ENCODE measurements at places on chromosomes 12 and 14.
A peak's percentile ranks its signal among the peaks of the same experiment; 100 is the strongest.

- DNase-seq, result no peak
Observed at GRCh38 chr12:9636150-9636850, 28.6 kb upstream of the KLRB1 start.

DNA sequence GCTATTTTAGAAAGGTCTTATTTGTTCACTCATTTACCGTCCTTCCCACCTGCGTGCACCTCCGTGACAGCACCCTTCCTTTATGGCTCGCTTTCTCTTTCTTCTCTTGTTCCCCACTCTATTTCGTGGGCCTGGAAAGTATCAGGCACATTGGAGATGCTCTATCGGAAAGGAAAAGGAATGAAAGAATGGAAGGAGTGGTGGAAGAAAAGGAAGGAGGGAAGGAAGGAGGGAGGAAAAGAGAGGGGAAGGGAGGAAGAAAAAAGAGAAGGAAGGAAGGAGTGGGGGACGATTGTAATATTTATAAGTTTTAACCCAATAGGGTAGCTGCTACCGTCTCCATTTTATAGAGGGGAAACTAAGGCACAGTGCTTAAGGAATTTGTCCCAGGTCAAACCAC is 363.4 kb downstream of the CACNA1C start:
- DNase-seq, result no peak

DNA sequence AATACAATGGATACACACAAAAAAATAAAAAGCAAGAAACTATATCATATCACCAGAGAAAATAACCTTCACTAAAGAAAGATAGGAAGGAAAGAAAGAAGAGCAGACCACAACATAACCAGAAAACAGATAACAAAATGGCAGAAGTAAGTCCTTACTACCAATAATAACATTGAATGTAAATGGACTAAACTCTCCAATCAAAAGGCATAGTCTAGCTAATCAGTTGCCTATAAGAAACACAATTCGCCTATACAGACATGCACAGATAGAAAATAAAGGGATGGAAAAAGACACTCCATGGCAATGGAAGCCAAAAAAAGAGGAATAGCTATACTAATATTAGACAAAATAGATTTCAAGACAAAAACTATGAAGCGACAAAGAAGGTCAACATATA is 8.9 kb upstream of the TAS2R30 start:
- no peak for DNase-seq

- DNase-seq, result peak; percentile 65
Observed at GRCh38 chr12:76784600-76785051, 20.7 kb downstream of the ZDHHC17 start.

GRCh38 chr12:31578632-31579031 is 12.3 kb downstream of the DENND5B start:
- DNase-seq, result no peak

- DNase-seq, result no peak
Observed at GRCh38 chr14:20772650-20773049, 4.4 kb downstream of the EDDM3B start.

DNA sequence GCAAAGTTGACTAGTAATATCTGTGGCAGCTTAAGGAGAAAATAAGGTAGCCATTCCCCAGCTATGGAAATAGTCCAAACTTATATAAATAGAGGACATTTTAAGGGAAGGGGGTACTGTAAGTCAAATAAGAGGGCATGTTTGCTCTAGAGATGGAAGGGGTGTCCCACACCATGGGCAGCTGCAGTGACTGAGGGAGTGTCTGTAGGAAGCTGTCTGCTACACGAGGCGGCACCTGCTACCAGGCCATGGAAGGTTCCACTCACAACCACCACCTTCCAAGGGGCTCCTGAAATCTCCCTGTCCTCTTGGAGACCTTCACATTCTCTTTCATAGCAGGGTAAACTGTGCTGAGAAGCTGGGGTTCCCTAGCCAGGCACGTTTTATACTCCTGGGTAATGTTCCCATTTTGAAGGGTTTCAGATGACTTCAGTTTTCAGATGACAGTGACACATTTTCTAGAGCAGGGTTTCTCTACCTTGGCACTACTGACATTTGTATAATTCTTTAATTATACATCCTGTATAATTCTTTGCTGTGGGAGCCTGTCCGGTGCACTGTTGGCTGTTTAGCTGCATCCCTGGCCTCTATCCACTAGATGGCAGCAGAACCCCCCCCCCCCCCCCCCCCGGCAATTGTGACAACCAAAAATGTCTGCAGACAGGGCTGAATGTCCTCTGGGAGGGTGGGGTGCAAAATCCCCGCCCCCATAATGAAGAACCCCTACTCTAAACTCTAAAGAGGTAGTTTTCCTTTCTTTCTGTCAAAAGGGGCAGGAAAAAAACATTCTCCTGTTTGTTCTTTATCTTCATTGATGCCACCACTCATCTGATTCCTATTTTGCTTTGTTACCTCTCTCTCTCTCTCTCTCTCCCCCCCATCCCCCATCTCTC is 11.6 kb upstream of the SMCO2 start:
- DNase-seq, result peak; percentile 10

- no peak for DNase-seq
Observed at GRCh38 chr14:95011445-95012006, 145.8 kb downstream of the DICER1 start.

GRCh38 chr12:53994264-53995001 is 5.5 kb upstream of the HOXC9 start:
- DNase-seq, result no peak

GRCh38 chr12:64103825-64104740 is 118.0 kb downstream of the KICS2 start:
- DNase-seq, result peak; percentile 47

- no peak for DNase-seq
Observed at GRCh38 chr12:54442099-54442498, 23.0 kb upstream of the ITGA5 start.
